ENCODE measurements at places on chromosomes 2 and 18.

DNA sequence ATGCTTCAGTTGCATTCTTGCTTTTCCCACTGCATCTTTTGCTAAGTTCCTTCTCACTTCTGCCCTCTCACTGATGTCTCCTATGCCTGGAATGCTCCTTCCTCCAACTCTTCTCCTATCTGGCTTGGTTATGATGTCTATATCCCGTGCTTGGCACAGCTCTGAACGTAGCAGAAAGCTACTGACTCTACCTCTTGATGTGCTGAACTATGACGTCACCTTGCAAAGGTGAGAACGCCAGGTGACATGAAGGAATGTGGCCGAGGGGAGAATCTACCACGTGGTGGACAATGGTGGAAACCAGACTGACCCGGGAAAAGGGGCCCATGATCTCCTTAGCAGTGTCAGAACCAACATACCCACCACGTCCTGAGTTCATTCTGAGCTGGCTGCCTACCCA, 209.7 kb downstream of the SH3BP4 start:
- DNase-seq: no peak

DNA sequence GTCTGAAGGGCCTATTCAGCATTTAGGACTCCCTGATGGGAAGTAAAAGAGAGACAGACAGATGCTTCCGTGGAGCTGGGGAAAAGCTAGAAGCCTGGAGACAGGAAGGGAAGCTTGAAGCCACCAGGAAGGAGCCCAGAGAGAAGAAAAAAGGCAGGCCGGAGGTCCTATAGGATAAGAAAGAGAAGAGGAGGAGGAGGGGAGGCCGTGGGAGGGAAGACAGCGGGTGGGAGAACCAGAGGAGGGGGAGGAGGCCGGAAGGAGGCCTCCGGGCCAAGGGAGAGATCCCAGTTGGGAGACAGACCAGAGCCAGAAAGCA, 107.1 kb upstream of the PKDCC start:
- DNase-seq: no peak

DNA sequence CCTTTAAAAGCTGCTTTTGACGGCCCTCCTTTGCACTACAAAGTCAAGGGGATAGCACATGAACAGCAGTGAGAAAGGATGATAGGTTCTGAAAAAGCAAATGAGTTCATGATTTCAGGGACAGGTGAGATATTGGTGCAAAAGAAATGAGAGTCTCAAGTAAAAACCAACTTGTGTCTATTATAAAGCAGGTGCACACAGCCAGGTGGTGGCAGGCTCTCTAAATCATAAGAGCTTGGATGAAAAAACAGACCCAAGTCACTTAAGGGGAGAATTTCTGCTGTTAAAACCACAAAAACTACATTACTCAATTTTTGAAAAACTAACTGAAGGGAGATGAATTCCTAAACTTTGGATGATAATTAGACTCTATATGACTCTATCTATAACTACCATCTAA, 201.5 kb downstream of the SP3 start:
- DNase-seq: no peak

- DNase-seq: no peak
Measured at GRCh38 chr2:11234309-11234708, 79.0 kb downstream of the SLC66A3 start.

DNA sequence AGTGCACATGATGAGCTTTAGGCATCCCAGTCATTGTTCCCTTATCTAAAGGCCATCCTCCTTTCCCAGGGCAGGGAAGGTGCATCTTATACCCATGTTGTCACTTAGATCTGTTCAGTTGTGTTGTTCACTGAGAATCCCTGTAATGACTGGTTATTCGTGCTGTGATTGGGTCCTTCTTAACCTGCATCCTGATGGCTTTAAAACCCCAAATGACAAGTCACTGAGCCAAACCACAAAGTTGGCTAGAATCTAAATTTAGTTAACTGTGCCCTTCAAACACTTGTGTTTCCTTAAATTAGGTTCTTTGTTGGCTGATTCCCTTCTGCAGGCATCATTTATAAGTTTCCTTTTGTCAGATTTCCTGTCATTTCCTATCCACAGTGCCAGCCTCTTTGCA, 58.5 kb upstream of the SLC16A14 start:
- no peak for DNase-seq

DNA sequence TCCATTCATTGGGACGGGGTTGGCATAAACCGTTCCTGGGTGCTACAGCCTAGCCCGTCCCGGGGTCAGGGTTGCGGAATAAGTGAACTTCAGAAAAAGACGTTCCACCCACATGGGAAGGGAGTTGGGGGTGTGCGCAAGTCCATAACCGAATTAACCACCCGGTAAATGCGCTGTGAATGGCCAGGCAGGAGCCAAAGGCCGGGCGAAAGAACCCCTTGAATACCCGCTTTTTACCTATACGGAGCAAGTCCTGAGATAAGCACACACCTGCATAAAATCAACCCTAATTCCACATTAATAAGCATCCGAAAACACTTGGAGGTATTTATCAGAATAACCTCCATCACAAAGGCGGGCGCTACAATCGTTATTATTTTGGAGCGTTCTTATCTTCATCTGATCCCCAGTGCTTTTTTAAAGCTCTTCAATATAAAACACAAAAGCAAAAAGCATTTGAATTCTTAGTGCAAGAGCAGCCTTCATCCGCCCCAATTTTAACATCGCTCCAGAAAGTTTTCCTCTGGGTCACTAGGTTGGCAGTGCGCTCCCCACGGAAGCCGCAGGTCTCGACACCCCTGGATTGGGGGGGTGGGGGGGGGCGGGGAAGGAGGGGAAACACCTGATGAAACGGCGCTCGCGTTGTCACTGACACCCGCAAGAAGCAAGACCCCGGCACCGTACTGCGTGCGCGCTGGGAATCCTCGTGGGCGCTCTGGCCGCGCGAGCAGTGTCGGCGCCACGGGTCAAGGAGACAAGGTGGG, 1.2 kb downstream of the SATB2 start:
- DNase-seq: no peak

- DNase-seq: no peak
Measured at GRCh38 chr2:129892360-129892759, 87.1 kb upstream of the RAB6C start.

DNA sequence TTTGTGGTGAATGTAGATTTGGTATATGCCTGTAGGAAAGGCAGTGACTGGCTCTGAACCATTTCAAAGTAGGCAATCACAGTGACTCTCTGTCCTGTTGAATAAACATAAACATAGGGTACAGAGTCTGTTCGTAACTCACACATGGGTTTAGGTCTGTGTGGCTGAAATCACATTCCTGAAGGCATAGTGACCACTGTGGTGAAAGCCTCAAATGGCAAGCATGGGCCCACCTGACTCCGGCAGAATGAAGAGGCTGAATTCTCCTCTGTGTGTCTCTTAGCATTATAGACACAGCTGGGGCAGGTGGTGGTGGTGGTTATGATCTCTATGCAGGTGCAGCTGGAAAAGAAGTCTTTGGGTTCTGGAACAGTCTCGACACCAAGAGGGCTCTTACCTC, 61.2 kb downstream of the ITGA6 start:
- DNase-seq: no peak

GRCh38 chr2:182818925-182819324, 47.5 kb downstream of the FRZB start:
- peak; percentile 13 for DNase-seq

DNA sequence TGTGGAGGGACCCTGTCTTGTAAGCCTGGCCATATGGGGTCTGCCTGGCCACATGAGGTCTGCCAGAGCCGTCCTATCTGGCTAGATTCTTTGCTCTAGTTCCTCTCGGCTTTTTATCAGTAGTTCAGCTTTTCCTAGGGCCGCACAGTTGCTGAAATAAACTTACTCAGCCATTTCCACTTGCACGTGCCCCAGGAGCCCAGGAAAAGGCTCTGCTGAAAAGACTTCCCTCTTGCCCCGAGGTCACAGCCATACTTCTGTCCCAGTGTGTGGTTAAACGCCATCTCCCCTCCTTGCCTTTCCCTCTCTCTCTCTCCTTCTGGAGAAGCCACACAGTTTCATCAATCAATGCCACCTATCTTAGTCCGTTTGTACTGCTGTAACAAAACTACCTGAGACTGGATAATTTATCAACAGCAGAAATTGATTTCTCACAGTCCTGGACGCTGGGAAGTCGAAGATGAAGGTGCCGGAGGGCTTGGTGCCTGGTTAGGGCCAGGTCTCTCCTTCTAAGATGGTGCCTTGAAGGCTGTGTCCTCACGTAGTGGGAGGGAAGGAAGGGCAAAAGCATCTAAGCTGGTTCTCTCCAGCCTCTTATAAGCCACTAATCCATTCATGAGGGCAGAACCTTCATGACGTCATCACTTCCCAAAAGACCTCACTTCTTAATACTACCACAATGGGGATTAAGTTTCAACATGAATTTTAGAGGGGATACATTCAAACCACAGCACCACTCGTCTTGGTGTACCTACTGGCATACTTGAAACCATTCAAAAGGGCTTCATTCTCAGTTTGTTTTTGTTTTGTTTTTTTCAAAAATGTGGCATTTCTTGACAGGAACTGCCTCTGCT, 11.2 kb upstream of the GALM start:
- no peak for DNase-seq

DNA sequence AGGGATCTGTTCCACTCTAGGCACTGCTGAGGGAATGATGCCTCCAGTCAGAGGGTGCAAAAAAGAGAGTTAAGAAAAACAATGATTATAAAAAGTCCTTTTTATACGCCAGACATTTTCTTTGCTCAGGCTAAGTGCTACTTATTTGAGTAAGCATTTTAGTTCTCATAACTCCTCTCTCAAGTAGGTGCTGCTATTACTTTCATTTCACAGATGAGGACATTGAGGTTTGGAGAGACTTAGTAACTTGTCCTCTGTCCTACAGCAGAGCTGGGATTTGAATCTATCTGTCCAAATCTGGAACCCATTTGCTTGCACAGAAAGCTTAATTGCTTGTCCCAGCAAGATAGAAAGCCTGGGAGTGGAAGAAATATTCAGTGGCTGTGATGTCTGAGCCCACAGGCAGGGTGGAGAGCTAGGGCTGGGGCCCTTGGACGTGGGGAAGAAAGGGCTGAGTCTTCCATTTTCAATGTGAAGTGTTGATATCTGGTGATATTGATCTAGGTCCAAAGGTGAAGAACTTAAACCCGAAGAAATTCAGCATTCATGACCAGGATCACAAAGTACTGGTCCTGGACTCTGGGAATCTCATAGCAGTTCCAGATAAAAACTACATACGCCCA, 5.8 kb downstream of the IL37 start:
- DNase-seq: no peak

DNA sequence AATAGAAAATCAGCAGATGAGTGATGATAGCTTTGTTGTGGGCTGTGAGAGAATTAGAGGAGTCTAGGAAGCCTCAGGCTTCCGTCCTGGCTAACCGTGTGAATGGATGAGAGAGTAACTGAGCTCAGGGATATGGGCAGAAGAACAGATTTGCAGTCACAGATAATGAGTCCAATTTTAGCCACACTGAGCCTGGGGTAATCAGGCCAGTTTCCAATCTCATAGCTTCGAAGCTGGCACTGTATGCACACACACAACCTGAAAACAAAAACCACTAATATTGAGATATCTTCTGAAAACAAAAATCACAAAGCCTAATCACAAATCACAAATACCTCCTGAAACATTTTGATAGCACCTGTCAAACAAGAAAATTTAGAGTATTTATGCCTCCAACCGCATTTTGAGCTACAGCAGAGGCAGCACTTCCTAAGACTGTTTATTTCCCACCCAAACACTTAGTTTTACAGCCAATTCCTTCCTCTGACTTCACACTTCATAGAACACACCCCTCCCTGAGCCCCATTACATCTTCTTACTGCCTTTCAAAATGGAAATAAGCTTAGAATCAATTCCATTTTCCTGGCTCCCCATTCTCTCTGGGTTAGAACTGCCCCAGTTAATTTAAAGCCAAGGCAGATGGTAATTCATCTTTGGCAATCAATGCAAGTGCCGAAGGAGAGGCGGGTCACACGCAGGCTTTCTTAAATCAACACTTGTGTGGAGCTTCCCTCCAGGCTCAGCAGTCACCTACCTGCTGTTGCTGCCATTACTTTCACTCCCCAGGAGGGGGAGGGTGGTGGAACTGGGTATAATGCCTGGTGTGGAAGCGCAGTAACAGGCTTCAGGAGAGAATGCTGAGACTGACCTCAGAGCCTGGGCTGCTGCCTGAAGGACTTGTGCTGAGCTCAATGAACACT, 18.9 kb downstream of the TTR start:
- peak; percentile 28 for DNase-seq

- DNase-seq: no peak
Measured at GRCh38 chr18:55641486-55641885, 53.5 kb upstream of the TCF4 start.

GRCh38 chr2:44880125-44880483, 61.4 kb upstream of the SIX3 start:
- no peak for DNase-seq

DNA sequence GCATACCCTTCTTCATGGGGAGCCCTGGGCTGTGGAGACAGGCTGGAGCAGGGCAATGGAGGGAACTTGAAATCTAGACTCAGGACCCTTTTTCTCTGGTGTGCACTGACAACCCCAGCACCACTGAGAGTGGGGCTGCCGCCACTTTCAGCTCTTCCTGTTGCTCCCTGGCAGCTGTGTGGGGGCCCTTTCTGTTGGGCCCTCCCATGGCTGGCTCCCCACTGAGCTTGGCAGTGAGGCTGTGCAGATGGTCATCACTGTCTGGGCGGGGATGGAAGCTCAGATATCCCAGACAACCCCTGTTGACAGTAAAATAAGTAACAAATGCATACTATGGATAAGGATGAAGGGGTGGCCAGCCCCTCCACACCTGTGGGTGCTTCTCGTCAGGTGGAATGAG, 6.7 kb downstream of the MYO7B start:
- DNase-seq: no peak

- no peak for DNase-seq
Measured at GRCh38 chr2:205868773-205869333, 186.6 kb downstream of the NRP2 start.

DNA sequence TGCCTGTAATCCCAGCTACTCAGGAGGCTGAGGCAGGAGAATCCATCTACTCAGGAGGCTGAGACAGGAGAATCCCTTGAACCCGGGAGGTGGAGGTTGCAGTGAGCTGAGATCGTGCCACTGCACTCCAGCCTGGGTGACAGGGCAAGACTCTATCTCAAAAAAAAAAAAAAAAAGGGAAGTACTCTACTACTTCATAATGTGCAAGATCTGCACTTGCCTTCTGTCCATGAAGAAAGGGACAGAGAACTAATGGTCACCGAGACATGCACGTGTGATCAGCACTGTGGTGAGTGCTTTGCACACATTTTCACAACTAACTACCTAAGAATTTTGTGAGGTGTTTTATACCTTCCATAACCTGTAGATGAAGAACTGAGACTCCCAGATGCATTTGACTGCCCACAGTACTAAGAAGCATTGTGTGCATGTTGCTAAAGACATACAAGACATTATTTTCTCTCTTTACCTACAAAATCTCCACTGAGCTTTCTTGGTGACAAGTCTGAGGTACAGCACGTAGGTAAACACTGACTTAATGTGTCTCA, 784.8 kb upstream of the ID2 start:
- no peak for DNase-seq

- DNase-seq: no peak
Measured at GRCh38 chr2:197835293-197835692, 30.9 kb downstream of the PLCL1 start.

- no peak for DNase-seq
Measured at GRCh38 chr2:45748239-45748638, 96.8 kb downstream of the PRKCE start.

All from SHP77 treated with DMSO at 0.1 percent for 48 hours (cell line).